ENCODE measurements at places on chromosomes 12 and 14.
A peak's percentile ranks its signal among the peaks of the same experiment; 100 is the strongest.

GRCh38 chr14:51563560-51563959 is 88.2 kb upstream of the FRMD6 start:
- no peak for DNase-seq

GRCh38 chr12:132152411-132152821 is 8.2 kb downstream of the NOC4L start:
- no peak for DNase-seq

DNA sequence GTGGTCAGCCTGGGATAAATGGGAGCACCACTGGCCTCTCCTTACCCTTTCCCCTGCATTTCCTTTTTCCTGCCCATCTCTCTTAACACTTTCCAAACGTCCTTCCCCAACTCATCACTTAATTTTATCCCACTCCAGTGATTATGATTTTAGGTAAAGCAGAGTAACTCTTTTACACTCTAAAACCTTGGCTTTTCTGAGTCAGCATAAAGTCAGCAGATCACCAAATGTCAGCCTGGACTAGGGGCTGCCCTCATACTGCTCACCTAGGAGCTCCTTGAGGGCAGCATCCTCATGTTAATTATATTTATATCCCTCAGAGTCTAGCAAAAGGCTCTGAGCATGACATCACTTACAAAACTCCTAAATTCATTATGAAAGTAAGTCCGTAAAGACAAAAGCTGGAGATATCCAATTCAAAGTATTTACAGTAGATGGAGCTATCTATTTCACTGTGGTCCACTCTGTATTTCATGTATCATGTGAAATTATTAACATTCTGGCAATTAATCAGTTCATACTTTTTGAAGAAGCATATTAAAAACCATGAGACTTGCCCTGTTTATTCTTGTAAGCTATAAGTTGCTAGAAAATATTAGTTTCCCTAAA is 17.0 kb upstream of the DICER1 start:
- DNase-seq: no peak

- DNase-seq: no peak
Measured at GRCh38 chr14:104171029-104171697, 32.8 kb downstream of the KIF26A start.

DNA sequence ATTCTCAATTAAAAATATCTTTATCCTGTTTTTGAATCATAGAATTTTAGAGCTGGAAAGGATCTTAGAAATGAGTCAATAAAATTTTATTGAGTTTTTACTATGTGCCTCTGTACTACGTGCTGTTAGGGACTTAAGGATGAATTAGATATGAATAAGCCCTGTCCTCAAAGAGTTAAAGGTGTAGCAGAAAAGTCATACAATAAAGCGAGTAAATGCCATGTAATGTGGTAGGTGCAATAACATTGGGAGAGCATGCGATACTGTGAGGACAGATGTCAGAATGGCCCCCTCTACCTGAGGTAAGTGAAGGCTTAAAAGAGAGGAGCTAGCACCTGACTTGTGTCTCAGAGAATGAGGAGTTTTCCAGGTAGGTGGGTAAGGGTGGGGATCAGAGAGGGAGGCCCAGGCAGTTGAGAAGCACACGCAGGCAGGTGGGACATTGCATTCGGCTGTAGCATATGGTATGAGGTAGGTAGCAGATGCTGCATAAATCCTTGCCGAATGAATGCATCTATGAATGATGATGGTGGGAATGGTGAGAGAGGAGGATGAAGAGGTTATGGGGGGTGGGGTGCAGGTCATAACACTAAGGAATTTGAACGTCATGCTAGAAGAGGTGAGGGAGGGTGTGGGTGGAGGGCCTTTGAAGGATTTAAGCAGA is 35.4 kb upstream of the ATP23 start:
- no peak for DNase-seq

GRCh38 chr12:77572371-77572770 is 258.3 kb upstream of the NAV3 start:
- no peak for DNase-seq

GRCh38 chr12:112018571-112019237 is 5.5 kb downstream of the ERP29 start:
- no peak for DNase-seq

DNA sequence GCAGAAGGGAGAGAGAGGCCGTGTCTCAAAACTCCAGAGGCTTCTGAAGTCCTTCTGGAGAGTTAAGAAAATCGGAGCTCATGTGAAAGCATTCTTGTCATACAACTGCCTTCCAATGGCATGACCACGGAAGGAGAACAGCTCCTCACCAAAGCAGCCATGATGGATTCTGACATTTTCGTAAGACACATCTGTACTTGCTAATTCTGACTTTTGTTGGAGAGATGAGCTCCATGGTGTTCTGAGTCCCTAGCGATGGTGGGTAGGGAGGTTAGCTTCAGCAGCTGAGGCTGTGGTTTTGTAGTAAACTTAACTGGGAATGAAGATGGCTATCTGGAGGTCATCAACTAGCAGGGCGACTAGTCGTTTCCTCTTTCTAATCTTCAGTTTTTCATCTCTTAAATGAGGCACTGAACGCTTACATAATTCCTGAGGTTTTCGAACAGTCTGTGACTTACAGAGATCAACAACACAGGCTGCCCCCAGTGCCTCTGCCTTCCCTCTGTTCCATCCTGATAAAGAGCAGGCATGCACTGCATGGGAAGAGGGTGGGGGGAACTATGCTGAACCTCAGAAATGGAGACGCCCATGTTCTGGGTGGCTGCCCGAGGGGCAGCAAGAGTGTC is 28.6 kb upstream of the DICER1 start:
- no peak for DNase-seq

GRCh38 chr14:20418501-20418909 is 5.2 kb upstream of the TEP1 start:
- no peak for DNase-seq

DNA sequence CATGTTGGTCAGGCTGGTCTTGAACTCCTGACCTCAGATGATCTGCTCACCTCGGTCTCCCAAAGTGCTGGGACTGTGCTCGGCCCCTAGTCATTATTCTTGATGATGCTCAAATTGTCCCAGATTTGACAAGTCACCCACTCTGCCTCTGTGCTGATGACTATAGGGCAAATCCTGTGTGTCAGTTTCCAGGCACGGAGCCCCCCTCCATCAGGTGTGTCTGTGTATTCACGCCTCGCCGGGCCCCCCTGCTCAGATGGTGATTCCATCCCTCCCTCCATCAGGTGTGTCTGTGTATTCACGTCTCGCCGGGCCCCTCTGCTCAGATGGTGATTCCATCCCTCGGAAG is 4.3 kb upstream of the GPR132 start:
- DNase-seq: no peak

DNA sequence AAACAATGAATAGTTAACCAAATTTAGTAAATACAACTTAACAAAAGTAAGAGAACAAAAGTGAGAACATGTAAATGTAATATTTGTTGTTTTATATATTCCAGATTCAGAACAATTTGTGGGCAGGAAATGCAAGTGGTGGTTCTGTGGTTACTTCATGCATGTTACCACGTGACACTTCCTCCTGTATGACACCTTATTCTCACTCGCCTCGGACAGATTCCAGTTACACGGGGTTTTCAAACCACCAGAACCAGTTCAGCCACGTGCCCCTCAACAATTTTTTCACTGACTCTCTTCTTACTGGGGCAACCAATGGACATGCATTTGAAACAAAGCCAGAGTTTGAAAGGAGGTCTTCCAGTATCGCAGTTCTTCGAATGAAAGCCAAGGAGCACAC is 21.0 kb downstream of the ALX1 start:
- no peak for DNase-seq

DNA sequence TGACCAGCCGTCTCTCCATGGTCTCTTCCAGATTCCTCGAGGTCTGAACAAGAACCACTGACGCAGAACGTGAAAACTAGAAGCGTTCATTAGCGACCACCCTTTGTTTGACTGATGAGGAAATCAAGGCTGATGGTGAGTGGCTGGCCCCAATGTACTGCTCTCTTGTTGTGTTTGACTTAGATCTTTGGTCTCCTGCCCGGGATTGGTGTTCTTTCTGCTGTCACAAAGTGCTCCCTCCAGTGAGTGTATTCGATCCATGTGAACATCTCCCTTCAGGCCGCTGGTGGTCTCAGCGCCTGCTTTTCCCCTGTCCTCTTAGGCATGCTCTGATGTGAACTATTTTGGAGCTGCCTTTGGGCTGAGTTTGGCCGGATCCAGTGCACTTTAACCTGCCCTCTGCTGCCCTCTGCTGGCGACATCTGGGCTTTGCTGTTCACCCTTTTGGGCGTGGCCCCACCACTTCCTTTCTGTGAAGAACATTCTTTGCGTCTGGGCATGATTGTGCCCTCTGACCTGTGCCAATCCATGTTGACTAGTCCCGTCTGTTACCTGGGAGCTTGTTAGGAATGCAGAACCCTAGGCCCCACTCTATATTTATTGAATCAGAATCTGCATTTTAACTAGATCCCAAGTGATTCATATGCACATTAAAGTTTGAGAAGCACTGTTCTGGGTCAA is 279.1 kb downstream of the TTC6 start:
- peak; percentile 33 for DNase-seq

- DNase-seq: no peak
Measured at GRCh38 chr12:13313886-13314285, 117.4 kb downstream of the EMP1 start.

DNA sequence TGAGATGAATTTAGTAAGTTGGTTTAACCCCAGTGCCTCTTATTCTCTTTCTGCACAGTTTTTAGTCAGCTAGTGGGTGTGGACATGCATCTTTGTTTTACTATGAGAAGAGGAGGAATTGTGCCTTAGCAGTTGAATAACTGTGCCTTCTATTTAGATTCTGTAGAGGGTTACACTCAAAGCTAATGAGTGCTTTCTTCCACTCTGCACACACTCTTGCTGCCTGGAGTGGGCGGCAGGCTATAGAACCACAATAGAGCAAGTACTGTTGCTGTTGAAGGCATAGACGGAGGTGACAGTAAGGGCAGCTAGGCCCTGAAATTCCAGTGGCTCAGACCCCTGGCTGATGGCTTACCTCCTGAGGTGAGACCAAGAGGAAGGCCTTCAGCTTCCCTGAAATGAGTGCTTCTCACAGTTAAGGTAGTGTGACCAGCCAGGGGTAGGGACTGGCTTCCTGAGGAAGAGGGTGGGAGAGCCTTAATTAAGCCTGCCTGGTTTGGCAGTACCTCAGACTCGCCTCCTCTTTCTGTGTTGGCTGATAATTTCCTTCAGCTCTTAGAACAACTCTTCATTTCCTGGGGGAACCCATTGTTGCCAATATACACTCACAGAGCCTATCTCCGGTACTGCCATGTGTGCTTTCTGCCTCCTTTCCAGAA is 24.7 kb downstream of the SUSD6 start:
- DNase-seq: no peak

GRCh38 chr14:57979376-57980048 is 113.6 kb upstream of the SLC35F4 start:
- DNase-seq: no peak

GRCh38 chr14:31965735-31966598 is 111.1 kb upstream of the ARHGAP5 start:
- no peak for DNase-seq

GRCh38 chr12:19515179-19515578 is 75.9 kb downstream of the AEBP2 start:
- no peak for DNase-seq

DNA sequence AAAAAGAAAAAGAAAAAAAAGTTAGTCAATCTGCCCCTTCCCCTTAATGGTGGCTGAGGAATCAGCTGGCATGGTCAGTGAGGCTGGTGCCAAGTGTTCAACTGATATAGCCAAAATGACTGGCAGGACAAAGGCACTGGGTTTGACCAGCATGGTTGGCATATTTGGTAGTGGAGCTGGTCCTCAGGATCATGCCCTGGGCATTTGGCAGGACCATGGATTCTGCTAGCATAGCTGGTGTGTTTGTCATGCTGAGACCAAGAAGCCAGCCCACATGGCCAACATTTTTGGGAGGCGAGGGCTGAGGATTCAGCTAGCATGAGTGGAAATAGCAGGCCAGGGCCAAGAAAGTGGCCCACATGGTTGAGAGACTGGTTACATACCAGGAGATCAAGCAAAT is 136.5 kb downstream of the FBXL14 start:
- DNase-seq: no peak

DNA sequence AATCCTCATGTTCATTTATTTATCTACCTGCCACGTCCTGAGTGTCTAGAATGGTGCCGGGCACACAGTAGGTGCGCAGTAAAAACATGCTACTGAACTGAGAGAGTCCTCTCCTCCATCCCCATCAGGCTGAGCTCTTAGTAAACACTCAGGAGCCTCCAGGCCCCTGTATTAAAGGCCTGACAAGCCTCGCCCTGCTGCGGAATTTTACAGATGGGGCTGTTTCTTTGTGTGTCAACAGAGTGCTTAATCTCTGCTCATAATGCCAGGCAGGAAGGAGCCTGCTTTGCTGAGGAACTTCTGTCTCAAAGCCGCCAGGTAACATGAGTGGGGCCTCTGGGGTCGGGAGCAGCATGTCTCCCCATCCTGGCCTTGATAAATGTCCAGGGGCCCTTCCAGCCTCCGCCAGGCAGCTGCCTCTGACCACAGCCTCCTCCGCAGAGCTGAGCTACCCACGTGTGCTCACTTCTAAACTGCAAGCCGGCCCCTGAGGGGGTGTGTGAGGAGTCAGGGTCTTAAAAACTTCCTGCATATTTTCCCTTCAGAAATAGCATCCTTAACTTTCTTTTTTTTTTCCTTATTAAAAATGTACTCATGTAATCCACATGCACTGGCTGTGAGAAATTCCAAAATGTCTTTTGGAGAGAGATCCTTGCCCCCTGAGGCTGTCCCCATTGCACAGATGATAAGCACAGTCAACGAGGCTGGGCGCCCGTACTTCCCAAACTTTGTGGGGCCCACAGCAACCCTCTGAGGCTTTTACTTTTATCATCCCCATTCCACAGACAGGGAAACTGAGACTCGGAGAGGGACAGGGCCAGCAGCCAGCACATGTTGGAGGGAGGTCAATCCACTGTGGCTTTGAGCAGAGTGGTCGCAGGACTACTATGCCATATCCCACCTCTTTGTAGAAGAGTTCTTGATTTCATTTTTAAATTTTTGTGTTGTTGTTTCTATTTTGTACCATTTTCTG is 116.0 kb upstream of the NCOR2 start:
- no peak for DNase-seq

GRCh38 chr12:10497602-10498001 is 8.1 kb upstream of the EIF2S3B start:
- DNase-seq: no peak

- no peak for DNase-seq
Measured at GRCh38 chr12:71469258-71469750, 29.7 kb downstream of the LGR5 start.

- DNase-seq: no peak
Measured at GRCh38 chr12:116955382-116956021, 44.8 kb downstream of the FBXW8 start.

- DNase-seq: no peak
Measured at GRCh38 chr14:24463017-24463883, 20.7 kb upstream of the SDR39U1 start.

GRCh38 chr12:93460902-93461301 is 6.4 kb upstream of the MRPL42 start:
- DNase-seq: no peak

GRCh38 chr12:120719072-120719471 is 6.6 kb upstream of the ACADS start:
- DNase-seq: no peak

- DNase-seq: peak; percentile 13
Measured at GRCh38 chr12:76346798-76347420, 1.3 kb downstream of the BBS10 start.

GRCh38 chr14:26213846-26214575 is 383.8 kb downstream of the NOVA1 start:
- no peak for DNase-seq

- no peak for DNase-seq
Measured at GRCh38 chr14:66468778-66469367, 17.3 kb upstream of the CCDC196 start.

Data from anterior cingulate cortex (tissue), 58 donors.